ENCODE measurements at places on chromosomes 2 and 18. TPM values are rescaled to one million over a fixed set of nuclear protein-coding genes. Genes with fewer than 3 reads are reported as not detected.

PLEKHH2 gene
- 0.40 TPM for total RNA-seq

THUMPD2 gene
- 13.7 TPM for total RNA-seq

POTEE gene
- 0.40 TPM for total RNA-seq

TSPYL6 gene
- total RNA-seq = not detected

RAD51AP2 gene
- total RNA-seq = not detected

SPATA3 gene
- not detected for total RNA-seq
